Stimulated activated CD8-positive, alpha-beta memory T cell treated with anti-CD3 and anti-CD28 coated beads, Interleukin-2, amount 100 ng/mL, for 48 hours (primary cell): ENCODE measurements at places on chromosomes 6 and 20.

DNA sequence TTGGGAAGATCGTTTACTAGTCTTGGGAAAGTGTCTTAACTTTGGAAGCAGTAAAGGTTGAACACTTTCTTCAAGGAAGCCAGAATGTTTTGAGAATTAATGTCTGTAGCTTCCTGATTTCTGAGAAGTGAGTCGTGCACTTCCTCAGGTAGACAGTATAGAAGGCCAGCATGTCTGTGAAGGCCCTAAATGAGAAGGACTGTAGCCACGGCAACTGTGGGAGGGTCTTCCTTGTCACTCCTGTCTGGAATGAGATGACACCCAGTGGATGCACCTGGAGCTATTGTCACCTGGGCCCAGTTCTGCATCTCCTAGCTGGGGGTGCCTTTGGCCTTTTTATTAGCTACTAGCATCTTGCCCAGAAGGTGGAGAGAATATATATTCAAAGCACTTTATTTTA is 8.8 kb downstream of the STX16 start:
- DNase-seq: no peak

DNA sequence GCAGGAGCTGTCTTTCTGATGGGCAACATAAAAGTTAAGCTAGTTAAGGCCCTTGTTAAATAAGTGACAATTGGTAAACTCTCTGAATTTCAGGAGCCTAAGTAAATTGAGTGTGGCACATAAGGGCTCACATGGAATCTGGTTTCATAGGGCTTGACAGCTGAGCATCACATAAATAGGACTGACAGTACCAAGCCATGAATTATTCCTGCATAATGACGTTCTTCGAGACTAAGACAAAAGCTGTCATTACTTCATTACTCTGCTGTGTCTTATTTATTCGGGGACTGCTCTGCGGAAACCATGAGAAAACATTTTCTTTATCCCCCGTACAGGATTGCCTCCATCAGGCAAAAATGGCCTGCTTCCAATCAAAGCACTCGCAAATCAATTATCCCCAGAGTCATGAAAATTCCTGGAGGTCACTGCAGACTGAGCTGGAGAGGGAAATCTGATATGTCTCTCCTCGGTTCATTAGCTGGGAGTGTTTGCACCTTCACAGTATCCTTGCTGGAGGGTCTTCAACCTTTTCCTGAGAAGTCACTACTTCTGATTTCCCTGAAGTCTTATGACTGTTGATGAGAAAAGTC is 311.4 kb downstream of the CDH26 start:
- no peak for DNase-seq

DNA sequence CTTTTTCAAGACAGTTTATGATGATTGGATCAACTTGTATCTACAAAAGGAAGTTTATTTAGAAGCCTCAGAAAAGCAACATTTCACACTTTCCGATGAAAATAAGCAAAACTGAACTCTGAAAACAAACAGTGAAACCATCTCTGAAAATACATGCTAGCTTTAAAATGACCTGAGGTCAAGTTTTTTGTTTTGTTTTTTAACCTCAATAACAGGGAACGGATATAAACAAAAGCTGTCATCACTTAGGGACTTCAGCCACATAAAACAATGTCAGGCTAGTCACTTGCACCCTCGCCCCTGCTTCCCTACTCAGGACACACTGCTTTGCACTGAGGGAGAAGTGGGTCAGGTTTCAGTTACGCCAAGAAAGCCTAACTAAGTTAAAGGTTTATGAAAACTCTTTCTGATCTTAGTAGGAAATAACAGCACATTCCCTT is 11.6 kb downstream of the BACH2 start:
- DNase-seq: no peak

- no peak for DNase-seq
These were observed 27.6 kb downstream of the CNKSR3 start for GRCh38 chr6:154482858-154483257.

DNA sequence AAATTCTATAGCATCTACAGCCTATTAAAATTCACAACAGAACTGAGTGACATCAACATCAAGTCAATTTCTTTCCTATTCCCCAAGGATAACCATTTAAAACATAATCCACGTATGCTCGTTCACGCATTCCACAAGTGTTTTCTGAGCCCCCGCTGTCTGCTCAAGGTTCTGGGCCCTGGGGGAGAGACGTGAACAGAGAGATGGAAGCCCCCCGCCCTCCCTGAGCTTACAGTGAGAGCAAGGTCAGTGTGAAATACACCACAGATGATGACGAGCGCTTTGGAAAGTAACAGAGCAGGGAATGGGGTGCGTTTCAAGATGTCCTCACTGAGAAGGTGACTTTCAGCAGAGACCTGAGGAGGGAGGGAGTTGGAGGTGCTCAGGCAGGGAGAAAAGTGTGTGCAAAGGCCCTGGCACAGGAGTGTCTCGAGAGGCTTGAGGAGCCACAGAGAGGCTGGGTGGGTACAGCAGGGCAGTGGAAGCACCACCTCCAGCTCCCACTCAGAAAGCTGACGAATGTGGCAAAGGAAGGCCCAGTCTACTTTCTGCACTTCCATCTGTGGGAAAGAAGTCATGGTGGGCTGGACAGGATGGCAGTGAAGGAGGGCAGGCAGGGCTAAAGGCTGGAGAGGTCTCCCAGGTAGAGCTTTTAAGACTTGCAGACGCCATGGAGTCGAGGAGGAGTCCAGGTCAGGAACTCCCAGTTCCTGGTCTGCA is 88.3 kb downstream of the DLL1 start:
- DNase-seq: no peak

DNA sequence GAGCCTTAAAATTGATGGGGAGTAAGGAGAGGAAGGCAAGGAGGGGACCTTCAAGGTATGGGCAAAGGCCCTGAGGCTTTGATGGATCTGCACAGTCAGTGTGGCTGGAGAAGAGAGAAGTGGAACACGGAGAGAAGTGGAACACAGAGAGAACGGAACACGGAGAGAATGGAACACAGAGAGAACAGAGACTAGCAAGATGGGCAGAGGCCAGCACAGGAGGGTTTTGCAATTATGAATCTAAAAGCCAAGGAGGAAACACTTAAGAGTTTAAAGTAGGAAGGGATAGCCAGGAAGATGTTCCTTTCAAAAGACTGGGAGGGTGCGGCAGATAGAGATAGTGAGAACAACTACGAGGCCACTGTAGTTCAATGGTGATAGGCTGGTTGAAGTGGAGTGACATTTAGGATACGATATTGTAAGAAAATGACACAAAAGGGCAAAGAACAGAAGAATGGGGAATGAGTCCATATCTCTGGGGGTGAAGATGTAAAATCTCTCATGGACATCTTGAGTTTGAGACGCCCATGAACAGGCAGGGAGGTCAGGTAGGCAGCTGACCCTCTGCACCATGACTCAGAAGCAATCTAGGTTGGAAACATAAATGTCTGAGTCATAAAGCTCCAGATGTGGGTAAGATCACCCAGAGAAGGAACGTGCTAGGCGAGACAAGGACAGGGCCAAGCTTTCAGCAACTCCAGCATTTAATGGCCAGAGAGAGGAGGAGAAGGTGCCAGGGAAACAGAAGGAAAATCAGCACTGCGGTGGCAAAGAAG is 25.4 kb downstream of the ZMYND8 start:
- DNase-seq: no peak
